ENCODE measurements at places on chromosomes 1 and 21. TPM values are rescaled to one million over a fixed set of nuclear protein-coding genes. Genes with fewer than 3 reads are reported as not detected.

C1orf115 gene
- 21.2 TPM for total RNA-seq

DNA sequence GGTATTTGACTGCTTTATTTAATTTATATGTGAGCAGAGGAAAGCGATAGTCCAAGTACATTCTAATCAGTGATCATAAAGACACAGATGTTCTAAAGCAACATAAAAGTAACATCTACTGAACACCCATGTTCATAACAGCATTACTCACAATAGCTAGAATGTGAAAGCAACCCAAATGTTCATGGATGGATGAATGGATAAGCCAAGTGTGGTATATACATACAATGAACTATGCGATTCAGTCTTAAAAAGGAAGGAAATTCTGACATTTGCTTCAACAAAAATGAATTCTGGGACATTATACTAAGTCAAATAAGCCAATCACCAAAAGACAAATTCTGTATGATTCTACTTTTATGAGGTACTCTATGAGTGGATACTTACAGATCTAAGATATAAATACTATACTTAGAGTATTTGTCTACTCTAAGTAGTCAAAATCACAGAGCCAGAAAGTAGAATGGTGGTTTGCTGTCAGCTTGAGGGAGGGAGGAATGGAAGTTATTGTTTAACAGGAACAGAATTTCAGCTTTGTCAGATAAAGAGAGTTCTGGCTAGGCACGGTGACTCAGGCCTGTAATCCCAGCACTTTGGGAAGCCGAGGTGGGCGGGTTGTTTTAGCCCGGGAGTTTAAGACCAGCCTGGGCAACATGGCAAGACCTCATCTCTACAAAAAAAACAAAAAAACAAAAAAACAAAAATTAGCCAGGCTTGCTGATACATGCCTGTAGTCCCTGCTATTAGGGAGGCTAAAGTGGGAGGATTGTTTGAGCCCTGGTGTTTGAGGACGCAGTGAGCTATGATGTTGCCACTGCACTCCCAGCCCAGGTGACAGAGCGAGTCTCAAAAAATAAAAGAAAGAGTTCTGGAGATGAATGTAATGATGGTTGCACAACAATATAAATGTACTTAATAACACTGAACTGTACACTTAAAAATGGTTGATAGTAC lies 79.7 kb upstream of the ARHGAP29 start:
- no peak for DNase-seq

- DNase-seq, result no peak
Observed at GRCh38 chr21:23853796-23854379, 1753.4 kb downstream of the MRPL39 start.

- DNase-seq, result no peak
Observed at GRCh38 chr1:212650228-212650627, 41.7 kb downstream of the ATF3 start.

ADORA3 gene
- 4.3 TPM for total RNA-seq

AKR7A3 gene
- total RNA-seq, result 1.2 TPM

KCNJ9 gene
- total RNA-seq, result not detected

GRCh38 chr1:99858286-99858685 lies 8.1 kb downstream of the AGL start:
- DNase-seq, result no peak
